T-helper 17 cell (primary cell): ENCODE measurements at places on chromosomes 3 and 15. TPM values are rescaled to one million over a fixed set of nuclear protein-coding genes. Genes with fewer than 3 reads are reported as not detected.

Gene ACSBG1
- total RNA-seq, result 0.05 TPM

Gene TRIM59
- total RNA-seq, result 15.2 TPM

Gene TMIE
- total RNA-seq, result 0.86 TPM

Gene AMT
- 5.9 TPM for total RNA-seq

Gene CD47
- 170 TPM for total RNA-seq

Gene SNURF
- total RNA-seq, result 13.2 TPM

Gene GOLGA8O
- total RNA-seq, result 2.3 TPM

Gene SAXO2
- 0.68 TPM for total RNA-seq

Gene DYNC1LI1
- total RNA-seq, result 30.8 TPM

Gene PPP2R3A
- 0.17 TPM for total RNA-seq

Gene MLH1
- total RNA-seq, result 25.7 TPM

Gene CCR2
- 14.2 TPM for total RNA-seq

Gene RASGRF1
- not detected for total RNA-seq

Gene PAQR5
- not detected for total RNA-seq

Gene ZNF774
- not detected for total RNA-seq

Gene ASB14
- not detected for total RNA-seq

Gene STT3B
- 125 TPM for total RNA-seq

Gene TMOD2
- total RNA-seq, result 9.5 TPM
